Vagina (tissue), 2 donors: ENCODE measurements at places on chromosomes 6 and 20.

- DNase-seq = no peak
These were observed 3.3 kb upstream of the OXT start for GRCh38 chr20:3068075-3068474.

GRCh38 chr6:159108426-159108985 lies 60.7 kb upstream of the FNDC1 start:
- DNase-seq = no peak

- DNase-seq = no peak
These were observed 3.6 kb upstream of the CCN2 start for GRCh38 chr6:131954775-131955107.

- no peak for DNase-seq
These were observed 9.4 kb downstream of the HSF2 start for GRCh38 chr6:122408702-122409458.

DNA sequence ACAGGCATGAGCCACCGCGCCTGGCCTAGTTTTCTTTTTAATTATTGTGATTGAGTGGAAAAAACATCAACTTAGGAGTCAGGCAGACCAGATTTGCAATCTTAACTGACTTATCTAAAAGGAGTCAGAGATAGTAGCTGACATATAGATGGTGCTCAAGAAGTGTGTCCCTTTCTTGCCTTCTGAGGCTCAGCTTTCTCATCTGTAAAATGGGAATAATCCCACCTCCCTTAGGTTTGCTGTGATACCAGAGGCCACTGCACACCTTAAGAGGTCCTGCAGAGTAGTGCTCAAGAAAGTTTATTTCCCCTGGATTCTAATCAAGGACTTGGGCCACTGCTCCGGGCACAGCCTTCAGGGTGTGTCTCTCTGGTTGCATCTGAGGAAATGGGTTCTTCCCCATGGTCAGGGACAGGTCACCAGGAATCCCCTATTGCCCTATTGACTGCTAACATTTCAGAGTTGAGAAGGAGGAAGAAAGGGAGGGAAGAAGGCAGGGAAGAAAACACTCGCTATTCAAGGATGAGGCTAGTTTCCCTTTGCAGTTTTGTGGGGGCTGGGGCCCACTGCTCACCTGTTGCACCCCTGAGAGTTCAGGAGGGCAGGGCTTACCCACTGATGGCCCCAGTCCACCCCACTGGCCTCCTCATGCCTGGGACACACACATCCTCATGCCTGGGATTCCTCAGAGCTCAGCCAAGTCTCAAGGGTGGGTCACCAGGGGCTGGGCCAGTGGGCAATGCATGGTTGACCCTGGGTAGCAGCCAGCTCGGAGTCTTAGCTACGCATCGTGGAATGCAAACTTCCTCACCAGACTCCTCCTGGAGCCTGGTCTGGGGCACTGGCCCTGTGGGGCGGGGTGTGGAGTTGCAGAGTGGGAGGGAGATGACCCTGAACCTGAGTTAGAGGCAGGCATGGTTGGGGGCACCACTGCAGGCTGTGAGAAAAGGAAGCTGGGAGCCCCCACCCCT lies 21.2 kb downstream of the C6orf132 start:
- no peak for DNase-seq

DNA sequence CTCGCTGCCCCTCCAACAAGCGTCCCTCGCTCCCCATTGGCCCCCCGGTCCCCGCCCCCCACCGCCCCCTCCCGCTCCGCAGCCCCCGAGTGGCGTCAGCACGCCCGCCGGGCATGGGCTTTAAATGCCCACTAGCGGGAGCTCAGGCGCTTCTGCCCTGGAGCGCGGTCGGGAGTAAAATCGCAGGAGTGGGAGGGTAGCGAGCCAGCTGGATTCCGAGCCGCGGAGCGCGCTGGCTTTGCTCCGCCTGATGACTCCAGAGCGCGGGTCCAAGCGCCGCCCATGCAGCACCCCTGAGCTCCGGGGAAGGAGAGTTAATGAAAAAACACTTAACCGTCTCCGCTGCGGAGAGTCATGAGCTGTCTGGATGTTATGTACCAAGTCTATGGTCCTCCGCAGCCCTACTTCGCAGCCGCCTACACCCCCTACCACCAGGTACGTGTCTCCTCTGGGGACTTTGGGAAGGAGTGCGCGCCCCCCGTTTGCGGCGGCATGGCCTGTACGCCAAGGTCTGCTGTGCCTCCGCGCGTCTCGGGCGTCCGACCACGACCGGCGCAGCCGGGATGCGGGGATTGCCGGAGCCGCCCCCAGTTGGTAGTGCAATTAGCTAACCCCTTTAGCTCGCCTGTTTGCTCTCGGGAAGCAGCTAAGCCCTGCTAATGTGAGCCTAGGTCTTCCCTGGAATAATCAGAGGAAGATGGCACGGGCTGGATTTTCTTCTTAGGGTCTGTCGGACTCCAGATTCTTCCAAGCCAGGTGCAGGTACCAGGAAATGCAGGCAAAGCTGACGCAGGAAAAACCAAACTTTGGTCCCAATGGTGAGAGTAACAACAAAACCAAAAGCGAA lies at the start of gene VGLL2:
Gene VGLL2, plus strand, starts transcription at position 149 of the 847 bp plus-strand sequence. Its CDS starts 206 bp downstream, at position 355.
- DNase-seq = no peak

- no peak for DNase-seq
These were observed 119.7 kb upstream of the BEND3 start for GRCh38 chr6:107235007-107235406.

- DNase-seq = no peak
These were observed 17.5 kb downstream of the FRMD1 start for GRCh38 chr6:168061269-168062210.

DNA sequence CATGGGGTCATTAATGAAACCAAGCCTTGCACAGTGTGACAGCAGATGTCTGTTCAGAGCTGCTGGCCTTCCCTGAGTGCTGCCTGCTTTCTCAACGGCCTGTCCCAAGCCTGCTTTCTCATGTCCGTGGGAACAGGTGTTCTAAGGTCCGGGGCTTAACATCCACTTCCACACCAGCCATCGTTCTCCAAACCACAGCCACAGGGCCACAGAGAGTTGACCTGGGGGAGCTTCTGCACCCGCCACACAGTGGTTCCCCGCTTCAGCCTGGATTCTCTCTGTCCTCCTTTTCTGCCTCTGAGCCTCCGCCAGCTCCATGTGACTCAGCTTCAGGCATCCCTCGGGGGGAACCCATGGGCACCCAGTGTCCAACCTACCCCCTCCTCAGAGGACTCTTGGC lies 26.9 kb upstream of the PPP1R3G start:
- DNase-seq = peak; percentile 85

- peak; percentile 86 for DNase-seq
These were observed 54.9 kb upstream of the FRMD1 start for GRCh38 chr6:168133687-168134559.

GRCh38 chr6:146498309-146498708 lies 45.3 kb upstream of the RAB32 start:
- DNase-seq = no peak

DNA sequence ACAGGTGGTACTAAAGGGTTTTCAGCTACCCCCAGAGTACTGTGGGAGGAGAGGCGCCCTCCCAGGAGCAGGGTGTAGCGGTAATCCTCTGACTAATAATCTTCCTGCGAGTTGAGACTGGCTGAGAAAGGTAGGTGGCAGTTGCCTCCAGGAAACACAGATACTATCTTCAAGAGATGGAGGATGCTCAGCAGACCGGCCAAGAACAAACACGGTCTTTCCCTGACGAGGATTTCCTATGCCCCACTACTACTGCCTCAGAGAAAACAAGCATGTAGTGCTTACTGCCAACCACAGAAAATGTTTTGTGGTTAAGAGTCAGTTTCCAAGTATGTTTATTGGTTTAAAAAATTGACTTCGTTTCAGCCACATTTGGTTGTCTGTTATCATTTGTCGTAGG lies 26.8 kb downstream of the C6orf89 start:
- DNase-seq = no peak

GRCh38 chr6:107853230-107853629 lies 29.1 kb upstream of the SCML4 start:
- no peak for DNase-seq

GRCh38 chr20:9179867-9180266 lies 111.0 kb downstream of the PLCB4 start:
- DNase-seq = no peak

GRCh38 chr20:39961637-39962244 lies 727.3 kb downstream of the MAFB start:
- DNase-seq = no peak

- no peak for DNase-seq
These were observed 24.1 kb upstream of the ARFGEF2 start for GRCh38 chr20:48897305-48898010.

DNA sequence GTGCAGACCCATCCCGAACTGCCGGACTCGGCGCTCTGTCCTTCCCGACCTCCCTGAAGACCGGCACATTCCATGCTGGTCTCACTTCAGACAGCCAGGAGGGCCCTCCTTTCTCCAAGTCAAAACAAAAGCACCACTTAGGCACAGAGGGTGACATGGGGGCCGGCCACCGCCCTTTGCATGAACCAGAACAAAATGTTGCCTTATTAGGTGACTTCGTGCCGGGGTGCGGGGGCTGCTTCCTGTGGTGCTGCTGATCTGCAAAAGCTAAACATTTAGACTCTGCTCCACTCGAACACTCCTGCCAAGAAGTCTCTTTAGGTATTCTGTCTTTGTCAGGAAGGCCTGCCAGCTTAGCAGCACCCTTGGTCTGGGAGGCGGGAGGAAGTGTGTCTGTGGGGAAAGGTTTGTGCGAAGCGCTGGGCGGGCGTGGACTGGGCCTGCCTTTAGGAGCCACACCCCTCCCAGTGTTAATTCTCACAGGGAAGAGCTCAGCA lies 133.8 kb downstream of the SMOC2 start:
- DNase-seq = peak; percentile 84

GRCh38 chr6:20117474-20117873 lies 94.8 kb downstream of the MBOAT1 start:
- no peak for DNase-seq

GRCh38 chr6:94645191-94645590 lies 932.1 kb upstream of the MANEA start:
- DNase-seq = no peak

DNA sequence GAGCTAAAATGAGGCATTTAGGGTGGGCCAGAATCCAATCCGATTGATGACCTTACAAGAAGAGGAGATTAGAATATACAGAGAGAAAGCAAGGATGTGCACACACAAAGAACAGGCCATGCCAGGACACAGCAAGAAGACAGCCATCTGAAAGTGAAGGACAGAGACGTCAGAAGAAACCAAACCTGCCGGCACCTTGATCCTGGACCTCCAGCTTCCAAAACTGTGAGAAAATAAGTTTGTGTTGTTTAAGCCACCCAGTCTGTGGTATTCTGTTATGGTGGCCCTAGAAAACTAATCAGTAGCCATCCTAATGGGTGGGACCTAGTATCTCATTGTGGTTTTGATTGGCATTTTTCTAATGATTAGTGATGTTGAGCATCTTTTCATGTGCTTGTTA lies 39.7 kb upstream of the ME1 start:
- no peak for DNase-seq

GRCh38 chr6:33758815-33759216 lies 12.1 kb upstream of the IP6K3 start:
- no peak for DNase-seq

GRCh38 chr6:143015300-143015706 lies 45.4 kb upstream of the AIG1 start:
- no peak for DNase-seq

- DNase-seq = no peak
These were observed 1.4 kb downstream of the DEFB132 start for GRCh38 chr20:258963-259362.

GRCh38 chr20:61497029-61497627 lies 245.1 kb downstream of the CDH4 start:
- no peak for DNase-seq

- DNase-seq = no peak
These were observed 5.7 kb downstream of the HELZ2 start for GRCh38 chr20:63568170-63568981.

DNA sequence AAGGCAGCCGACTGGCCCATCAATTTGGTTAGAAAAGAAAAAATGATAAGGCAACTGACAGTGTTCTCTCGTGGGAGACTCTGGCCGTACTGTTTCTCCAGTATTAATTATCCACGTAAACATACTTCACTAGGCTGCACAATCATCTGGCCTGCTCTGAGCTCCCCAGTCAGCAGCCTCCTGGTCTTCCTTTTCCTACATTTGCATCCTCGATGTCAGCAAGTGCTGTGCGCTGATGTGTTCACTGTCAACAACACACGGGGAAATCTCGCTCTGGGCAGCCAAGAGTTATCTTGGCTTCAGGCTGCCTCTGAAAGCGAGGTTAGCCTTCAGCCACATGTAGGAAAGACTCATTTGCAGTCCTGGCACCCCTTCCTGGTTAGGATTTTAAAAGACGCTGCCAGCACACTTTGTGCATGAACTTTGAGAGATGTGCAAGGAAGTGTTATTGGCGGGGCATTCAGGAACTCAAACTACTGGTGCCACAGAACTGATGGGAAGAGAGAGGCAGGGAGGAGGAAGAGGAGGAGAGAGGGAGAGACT lies 460.5 kb upstream of the ARID1B start:
- DNase-seq = no peak

GRCh38 chr20:48839154-48839917 lies 11.5 kb upstream of the PREX1 start:
- no peak for DNase-seq

DNA sequence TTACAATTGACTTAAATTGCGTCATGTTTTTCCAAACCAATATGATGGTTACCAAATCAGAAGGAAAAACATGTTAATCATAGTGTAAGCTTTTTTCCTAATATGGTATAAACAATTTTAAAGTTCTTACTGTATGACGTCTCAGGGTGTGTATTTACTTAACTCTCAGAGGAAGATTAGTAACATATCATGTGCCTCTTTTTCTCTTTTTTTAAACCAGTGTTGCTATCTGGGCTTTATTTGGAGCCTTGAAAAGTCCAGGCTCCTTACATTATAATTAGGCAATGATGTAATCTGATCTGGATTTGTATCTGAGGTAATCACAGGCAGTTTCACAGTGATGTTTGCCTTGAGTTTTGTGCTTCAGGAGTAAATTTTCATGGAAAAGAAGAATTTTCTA lies 20.4 kb upstream of the RAB23 start:
- DNase-seq = no peak

GRCh38 chr20:50284811-50285375 lies 94.3 kb downstream of the CEBPB start:
- no peak for DNase-seq

GRCh38 chr20:10699941-10700340 lies 26.1 kb upstream of the JAG1 start:
- no peak for DNase-seq

DNA sequence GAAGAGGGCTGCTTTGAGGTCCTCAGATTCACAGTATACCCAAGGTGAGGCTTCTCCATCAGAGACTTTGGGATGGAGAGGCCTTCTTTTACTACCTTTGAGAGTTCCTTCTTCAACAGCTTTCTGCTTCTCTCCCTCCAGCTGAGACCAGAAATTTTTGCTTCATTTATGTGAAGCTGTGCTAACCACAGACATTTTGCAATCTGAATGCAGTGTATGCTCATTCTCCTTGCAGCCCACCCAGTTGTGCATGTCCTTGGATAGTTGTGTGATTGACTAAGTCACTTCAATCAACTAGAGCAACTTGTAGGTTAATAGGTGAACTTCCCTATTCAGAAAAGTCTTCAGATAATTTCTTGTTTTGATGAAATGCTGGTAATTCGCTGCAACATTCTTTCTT lies 20.1 kb downstream of the DCBLD1 start:
- no peak for DNase-seq

- DNase-seq = no peak
These were observed 71.9 kb downstream of the TBC1D7 start for GRCh38 chr6:13256266-13257001.
